ENCODE measurements at places on chromosomes 4 and X.

- DNase-seq, result no peak
These were observed 49.1 kb downstream of the STK32B start for GRCh38 chr4:5100336-5100735.

- DNase-seq, result no peak
These were observed 350.8 kb downstream of the FBXO8 start for GRCh38 chr4:173932701-173933100.

DNA sequence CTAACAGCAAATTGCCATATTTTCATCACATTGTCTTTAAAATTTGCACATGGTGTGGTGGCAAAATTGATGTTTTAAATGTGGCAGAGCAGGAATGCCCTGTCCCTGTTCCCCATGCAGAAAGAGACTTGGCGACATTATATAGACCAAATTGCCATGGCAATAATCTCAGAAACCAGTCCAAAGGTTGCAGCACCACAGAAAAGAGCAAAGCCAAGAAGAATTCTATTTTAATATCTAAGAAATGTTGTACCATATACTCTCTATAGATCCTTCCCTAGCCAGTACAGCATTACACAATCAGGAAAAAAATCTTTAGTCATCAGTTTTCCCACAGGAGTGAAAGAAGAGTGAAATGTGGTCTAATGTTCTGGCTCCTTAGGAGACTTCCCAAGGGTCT is 80.0 kb downstream of the UGT2B28 start:
- DNase-seq, result no peak

DNA sequence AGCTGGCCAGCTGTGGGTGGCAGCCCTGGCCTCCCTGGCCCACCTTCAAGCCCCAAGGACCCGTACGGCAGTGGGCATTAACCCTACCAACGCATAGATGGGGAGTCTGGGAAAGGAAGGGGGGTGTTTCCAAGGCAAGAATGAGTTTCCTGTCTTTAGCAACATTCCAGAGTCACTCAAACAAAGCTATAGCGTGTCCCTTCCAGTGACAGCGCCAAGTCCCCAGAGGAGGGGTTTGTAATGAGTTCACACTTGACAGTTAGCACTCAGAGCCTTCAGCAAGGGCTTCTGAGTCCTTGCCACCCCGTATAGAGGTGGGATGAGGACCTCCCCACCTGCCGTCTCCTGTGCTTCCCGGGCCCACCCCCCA is 1.8 kb downstream of the BGN start:
- no peak for DNase-seq

GRCh38 chrX:6667048-6667768 is 132.3 kb upstream of the VCX3A start:
- no peak for DNase-seq

- no peak for DNase-seq
These were observed 17.8 kb downstream of the PDK3 start for GRCh38 chrX:24482823-24483415.

GRCh38 chr4:26108054-26108453 is 194.0 kb downstream of the SMIM20 start:
- no peak for DNase-seq

GRCh38 chr4:110059556-110060191 is 138.7 kb downstream of the ELOVL6 start:
- no peak for DNase-seq

Measured in stimulated activated CD8-positive, alpha-beta memory T cell treated with anti-CD3 and anti-CD28 coated beads, Interleukin-12 subunit alpha, Interleukin-12 subunit beta, amount 100 ng/mL, for 1 hour (primary cell).